ENCODE measurements at places on chromosomes 11 and 22. TPM values are rescaled to one million over a fixed set of nuclear protein-coding genes. Genes with fewer than 3 reads are reported as not detected.

DNA sequence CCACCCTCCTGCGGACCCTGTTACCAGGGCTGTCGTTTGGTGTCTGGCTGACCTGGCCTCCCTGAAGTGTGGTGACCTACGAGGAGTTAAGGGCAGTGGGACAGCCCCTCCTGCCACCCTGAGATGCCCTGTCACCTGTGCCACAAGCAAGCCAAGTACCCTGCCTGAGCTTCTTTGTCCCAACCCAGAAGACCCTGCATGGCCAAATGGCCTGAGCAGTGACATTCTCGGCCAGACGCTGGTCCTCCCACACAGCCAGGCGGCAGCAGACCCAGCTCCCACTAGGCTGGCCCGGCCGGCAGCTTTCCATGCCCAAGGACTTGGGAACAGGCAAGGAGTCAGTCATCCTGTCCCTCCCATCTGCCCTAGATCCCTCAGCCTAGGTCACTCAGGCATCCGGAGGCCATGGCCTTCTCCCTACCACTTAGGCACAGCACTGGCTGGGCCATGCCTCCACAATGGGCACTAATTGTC, 7.6 kb downstream of the ARVCF start:
- no peak for DNase-seq

DNA sequence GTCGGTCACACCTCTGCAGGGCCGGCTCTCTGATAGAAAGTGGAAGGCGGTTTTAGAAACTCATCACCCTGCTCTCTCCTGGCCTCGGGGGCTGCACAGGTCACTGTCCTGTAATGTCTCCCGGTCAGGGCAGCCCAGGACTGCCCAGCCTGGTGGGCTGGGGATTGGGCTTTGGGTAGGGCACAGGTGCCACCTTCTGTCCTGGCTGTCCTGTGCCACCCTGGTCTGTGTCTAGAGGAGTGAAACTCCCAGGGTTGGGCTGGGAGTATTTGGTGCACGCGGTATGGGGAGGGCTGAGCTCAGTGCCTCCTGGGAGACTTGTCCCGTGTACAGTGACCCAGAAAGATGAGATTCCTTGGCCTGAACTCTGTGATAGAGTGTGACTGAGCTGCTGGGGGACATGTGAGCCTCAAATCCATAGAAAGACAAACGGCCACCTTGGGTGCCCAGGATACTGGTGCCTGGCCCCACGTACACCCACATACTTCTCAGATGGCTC, 17.8 kb downstream of the SART1 start:
- DNase-seq: no peak

GRCh38 chr22:48057116-48057835, 1294.8 kb downstream of the TBC1D22A start:
- no peak for DNase-seq

- DNase-seq: no peak
Measured at GRCh38 chr11:10868352-10868751, 10.5 kb upstream of the ZBED5 start.

SYTL2 gene
- total RNA-seq: 10.2 TPM

PTDSS2 gene
- total RNA-seq: 15.0 TPM

PTS gene
- total RNA-seq: 28.5 TPM

TMEM25 gene
- total RNA-seq: 13.0 TPM

NTM gene
- total RNA-seq: not detected

TREH gene
- total RNA-seq: not detected

All from activated CD4-positive, alpha-beta memory T cell treated with anti-CD3 and anti-CD28 coated beads for 36 hours (primary cell).